ENCODE measurements at places on chromosomes 4 and X. TPM values are rescaled to one million over a fixed set of nuclear protein-coding genes. Genes with fewer than 3 reads are reported as not detected.

GRCh38 chr4:100569196-100569595 is 51.4 kb upstream of the EMCN start:
- DNase-seq: no peak

DNA sequence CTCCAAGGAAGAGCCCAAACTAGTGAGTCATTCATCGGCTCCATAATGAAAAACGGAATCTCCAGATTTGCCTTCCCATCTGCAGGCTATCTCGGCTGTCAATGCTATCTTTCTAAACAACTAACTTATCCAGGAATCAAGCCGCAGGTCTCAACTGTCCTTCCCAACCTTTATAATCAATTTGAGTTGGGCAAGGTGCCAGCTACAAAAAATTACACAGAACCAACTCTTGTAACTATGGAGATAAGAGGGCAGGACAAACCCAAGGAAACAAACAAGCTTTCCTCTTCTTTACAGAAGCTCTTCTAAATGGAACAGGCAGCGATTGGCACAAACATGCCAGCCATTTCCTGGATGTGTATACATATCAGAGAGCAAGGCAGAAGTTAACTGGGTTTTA is 61.2 kb upstream of the RAI2 start:
- no peak for DNase-seq

Gene INPP4B
- total RNA-seq: 23.5 TPM

Gene CSAG1
- not detected for total RNA-seq

GRCh38 chr4:67436742-67437141 is 108.6 kb downstream of the CENPC start:
- DNase-seq: no peak

DNA sequence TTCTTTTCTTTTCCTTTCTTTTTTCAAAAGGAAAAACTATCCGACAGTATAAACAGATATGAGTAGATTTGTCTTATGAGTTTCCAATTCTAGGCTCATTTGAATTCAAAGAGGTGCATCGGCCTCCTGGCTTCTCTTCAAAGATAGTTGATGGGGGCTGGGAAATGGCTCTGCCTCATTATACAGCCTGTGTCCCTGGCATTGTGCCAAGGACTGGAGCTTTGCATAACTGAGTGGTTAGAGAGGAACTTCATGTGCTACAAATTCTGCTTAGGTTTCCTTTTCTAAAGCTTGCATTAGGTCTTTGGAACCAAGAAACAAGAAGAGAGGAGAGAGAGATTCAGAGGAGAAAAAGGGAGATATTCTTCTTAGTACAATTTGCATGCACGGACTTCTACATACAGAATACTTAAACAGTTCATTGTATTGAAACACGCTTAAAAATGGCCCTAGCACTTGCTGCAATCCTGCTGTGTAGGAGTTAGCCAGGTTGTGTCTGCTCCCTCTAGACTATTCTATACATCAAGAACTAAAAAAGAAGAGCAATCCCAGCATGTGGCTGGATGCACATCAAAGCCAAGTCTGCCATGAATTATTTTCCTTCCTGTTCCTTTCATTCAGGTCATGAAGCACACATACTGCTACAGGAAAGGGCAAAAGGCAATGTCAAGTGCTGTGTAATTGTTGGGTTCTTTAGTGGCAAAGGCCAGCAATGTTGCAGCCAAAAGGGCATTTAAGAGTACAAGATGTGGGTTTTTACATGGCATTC is 70.9 kb downstream of the INTS12 start:
- no peak for DNase-seq

GRCh38 chr4:26179316-26179760 is 141.5 kb upstream of the RBPJ start:
- peak; percentile 39 for DNase-seq

GRCh38 chrX:126164689-126165400 is 1.2 kb downstream of the DCAF12L2 start:
- no peak for DNase-seq

- DNase-seq: no peak
Measured at GRCh38 chrX:9442056-9442455, 22.8 kb upstream of the TBL1X start.
